NCI-H1092 treated with DMSO at 0.1 percent for 48 hours (cell line): ENCODE measurements at places on chromosomes 1 and 21.
A peak's percentile ranks its signal among the peaks of the same experiment; 100 is the strongest.

DNA sequence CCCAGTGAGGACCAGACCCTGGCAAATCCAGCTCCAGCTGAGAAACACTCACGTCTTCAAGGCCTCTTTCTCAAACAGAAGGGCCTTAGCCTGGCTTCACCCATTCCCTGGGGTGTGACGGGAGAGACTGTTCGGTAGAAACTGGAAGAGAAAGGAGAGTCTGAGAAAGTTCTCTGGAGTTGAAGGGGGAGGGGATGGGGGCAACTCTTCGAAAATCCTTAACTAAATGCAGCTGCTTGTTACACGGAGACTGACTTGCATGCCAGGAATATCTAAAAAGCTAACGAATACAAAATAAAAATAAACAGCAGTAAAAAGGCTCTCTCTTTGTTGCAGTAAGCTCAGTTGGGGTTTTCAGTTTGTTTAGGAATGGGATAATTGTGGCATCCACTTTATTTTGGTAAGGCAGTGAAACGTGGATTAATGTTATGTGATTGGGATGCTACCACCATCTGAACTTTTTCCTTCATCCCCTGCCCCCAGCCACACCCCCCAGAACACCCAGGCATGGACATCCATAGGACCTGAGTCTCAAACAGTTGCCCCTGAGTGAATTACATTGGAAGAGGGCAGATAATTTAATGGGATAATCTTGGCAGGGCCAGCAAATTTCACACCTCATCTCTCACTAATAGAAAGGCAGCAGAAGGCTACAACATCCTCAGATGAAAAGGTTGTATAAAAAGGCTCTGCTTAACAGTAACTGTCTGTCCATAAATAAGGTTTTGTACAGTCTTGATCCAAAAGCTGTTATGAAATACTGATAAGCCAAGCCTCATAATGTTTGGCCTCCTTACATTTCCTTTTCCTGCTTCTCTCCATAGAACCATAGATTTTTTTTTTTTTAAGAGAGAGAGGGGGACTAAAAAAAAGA is 5.8 kb downstream of the ROR1 start:
- peak; percentile 19 for DNase-seq

DNA sequence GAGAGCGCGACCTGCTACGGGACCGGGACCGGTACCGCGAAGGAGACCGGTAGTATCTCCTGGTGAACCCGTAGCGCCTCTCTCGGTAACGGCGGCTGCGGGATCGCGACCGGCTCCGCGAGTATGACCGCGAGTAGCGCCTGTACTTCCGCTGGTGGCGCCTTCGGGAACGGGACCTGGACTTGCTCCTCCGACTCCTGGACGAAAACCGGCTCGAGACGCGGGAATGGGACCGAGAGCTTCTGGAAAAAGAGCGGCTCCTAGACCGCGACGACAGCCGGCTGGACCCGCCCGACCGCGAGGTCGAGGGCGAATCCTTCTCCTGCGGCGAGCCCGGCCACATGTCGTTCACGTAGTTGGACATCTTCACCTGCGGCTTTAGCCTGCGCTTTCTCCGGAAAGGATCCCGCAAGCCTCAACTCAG is 642 bp downstream of the RSRP1 start:
- DNase-seq: no peak

DNA sequence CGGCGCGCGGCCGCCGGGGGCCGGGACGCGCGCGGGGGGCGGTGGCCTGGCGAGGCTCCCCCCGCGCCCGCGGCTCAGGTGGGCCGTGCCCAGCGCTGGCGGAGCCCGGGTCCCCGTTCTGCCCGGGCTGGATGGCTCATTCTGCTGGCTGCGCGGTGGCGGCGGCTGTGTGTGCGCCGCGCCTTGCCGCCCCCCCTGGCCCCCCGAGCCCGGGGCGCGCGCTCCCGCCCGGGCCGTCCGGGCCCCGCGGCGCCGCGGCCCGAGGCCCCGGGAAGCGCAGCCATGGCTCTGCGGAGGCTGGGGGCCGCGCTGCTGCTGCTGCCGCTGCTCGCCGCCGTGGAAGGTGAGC is at the start of gene EPHB2:
Gene EPHB2, plus strand, starts transcription at position 139 of the 349 bp plus-strand sequence. Its CDS starts 144 bp downstream, at position 283.
- peak; percentile 60 for DNase-seq

DNA sequence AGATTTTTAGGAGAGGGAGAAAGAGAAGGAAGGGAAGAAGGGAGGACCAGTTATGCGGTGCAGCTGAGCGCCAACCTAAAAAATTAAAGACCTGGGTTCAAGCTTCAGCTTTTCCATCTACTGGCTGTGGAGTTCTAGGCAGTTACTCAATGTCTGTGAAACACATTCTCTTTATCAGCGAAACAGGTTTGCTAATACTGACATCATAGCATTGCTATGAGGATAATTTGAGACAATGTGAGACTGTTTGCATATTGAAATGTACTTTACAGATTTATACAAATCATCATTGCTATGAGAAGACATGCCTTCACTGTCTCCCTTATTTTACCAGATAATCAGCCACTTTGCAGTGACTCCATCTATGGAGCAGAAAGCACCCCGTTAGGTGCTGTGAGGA is 222.9 kb upstream of the SGIP1 start:
- no peak for DNase-seq

- no peak for DNase-seq
These were observed 271.6 kb downstream of the TRABD2B start for GRCh38 chr1:47725511-47725991.

DNA sequence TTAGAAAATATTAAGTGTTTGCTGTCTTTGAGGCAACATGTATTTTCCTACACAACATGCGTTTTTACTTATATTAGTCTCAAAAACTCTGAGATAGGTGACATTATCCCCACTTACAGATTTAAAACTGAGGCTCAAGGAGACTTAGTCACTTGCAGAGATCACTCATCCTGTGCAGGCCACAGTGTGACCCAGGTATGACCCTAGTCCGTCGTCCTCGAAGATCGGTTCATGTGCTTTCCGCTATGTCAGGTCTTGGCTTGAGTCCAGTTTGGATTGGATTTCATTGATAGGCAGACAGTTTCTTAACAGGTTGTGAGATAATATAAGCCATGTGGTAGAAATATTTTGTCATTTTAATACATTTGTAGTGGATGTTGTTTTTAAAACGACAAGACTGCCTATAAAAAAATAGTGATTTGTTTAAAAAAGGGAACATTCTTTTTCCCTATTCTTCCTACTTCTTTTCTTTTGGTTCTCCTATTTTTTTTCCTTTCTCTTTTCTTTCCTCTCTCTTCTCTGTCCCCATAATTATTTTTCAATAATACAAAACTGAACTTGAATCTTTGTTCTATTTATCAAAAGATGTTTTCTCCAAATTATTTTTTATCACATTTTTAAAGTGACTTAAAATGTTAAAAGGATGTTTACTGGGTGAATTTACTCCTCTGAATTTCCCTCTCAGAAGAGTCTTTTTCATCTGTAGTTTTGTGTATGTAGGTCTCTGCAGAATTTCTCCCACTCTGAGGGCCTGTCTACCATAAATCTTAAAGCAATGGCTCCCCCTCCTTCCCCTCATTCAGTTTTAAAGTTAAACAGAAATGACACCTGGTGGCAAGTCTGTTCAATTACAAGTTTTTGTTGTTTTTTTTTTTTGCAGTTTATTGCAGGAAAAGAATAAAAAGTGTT is 81.8 kb downstream of the PHTF1 start:
- DNase-seq: peak; percentile 79

- DNase-seq: no peak
These were observed 152.7 kb upstream of the RUNX1 start for GRCh38 chr21:35201799-35202198.

DNA sequence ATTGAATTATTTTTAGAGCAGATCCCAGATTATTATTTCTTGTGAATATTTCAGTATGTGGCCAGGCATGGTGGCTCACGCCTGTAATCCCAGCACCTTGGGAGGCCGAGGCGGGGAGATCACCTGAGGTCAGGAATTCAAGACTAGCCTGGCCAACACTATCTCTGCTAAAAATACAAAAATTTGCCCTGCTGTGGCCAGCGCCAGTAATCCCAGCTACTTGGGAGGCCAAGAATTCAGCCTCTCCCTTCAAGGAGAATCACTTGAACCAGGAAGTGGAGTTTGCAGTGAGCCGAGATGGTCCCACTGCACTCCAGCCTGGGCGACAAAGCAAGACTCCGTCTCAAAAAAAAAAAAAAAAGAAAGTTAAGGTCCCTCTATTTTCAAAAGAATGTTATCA is 4.3 kb downstream of the OSBPL9 start:
- DNase-seq: no peak

- DNase-seq: peak; percentile 43
These were observed 5.7 kb downstream of the MT1HL1 start for GRCh38 chr1:236998546-236998945.

GRCh38 chr21:35057428-35057827 is 8.3 kb upstream of the RUNX1 start:
- no peak for DNase-seq

DNA sequence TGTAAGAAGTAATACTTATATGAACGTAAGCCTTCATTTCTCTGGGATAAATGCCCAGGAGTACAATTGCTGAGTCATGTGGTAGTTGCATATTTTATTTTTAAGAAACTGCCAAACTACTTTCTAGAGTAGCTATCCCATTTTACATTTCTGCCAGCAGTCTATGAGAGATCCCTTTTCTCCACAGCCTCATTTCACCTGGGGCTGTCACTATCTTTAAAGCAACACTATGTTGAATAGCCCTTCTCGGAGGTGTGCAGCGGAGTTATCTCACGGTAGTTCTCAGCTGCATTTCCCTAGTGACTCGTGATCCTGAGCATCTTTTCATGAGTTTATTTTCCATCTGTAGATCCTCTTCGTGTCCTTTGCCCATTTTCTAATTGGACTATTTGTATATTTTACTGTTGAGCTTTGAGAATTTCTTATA is 93.4 kb downstream of the ADARB1 start:
- DNase-seq: no peak

DNA sequence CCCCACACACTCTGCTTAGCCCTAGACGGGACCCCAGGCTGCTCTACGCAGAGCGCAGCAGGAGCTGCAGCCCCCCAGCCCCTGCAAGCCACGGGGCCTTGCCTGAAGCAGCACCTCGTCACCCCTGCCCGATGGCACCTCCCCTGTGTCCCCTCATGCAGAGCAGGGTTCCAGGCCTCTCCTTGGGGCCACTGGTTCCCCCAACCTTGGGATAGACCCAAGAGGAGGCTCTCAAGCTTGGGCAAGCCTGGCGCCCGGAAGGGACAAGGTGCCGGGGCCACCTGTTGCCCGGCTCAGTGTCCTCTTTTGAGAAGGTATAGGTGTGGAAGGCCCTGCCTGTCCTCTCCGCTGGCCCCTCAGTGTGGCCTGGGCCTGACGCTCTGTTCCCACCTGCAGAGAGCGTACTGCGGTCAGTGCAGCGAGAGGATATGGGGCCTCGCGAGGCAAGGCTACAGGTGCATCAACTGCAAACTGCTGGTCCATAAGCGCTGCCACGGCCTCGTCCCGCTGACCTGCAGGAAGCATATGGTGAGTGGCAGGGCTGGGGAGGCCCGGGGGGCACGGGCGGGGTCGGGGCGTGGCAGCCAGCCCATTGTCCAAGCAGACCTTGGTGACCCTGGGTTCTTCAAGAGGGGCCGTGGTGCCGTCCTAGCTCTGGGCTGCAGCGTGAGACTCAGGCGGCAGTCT is 50.6 kb downstream of the FAAP20 start:
- no peak for DNase-seq

DNA sequence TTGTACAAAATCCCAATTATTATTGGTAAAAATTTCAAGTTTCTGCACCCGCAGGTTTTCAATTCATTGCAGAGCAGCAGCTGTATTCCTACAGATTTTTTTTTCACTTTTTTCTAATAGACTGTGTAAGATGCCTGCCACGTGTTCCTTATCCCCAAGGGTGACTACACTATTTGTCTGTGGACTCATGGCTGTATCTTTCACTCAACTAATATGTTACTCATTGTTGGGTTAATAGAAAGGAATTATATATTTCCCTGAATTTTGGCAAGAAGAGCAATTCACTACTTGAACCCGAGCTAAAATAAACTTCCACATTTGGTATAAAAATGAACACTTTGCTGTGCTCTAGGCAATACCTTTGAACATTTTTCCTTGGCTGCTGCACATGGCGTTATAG is 158.7 kb downstream of the NCAM2 start:
- no peak for DNase-seq
